SJCRH30 (cell line): ENCODE measurements at places on chromosomes 3 and 15. TPM values are rescaled to one million over a fixed set of nuclear protein-coding genes. Genes with fewer than 3 reads are reported as not detected.

The MITF gene
- total RNA-seq, result 2.2 TPM in 2 replicates

The TMEM45A gene
- 28.3 and 30.2 TPM in 2 replicates for total RNA-seq

The CD200 gene
- not detected in 2 replicates for total RNA-seq

The RHCG gene
- not detected in 2 replicates for total RNA-seq

DNA sequence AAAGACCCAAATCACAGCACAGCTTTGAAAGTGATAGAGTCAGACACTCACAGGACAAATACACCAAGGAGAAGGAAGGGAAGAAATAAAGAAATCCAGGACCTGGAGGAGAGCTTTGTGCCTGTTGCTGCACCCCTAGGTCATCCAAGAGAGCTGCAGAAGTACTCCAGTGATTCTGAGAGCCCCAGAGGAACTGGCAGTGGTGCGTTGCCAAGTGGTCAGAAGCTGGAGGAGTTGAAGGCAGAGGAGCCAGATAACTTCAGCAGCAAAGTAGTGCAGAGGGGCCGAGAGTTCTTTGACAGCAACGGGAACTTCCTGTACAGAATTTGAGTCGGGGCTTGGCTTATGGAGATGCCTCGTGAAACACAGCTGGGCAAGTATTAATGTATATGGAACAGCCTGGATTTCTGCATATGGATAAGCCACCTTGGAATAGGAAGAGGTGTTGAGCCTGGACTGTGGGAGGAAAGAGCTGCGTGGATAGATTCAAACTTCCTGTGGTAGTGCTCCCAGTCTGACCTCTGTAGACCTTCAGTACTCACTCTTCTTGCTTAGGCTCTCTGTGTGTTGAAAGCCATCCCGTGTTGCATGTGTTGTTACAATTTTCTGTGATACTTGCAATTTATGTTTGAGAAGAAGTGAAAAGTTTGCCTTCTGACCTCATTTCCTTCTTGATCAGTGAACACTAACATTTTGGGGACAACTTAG, 6.1 kb downstream of the NGRN start:
- DNase-seq, result no peak

- no peak for DNase-seq
These were observed 42.8 kb downstream of the CDCP1 start for GRCh38 chr3:45103334-45103733.

DNA sequence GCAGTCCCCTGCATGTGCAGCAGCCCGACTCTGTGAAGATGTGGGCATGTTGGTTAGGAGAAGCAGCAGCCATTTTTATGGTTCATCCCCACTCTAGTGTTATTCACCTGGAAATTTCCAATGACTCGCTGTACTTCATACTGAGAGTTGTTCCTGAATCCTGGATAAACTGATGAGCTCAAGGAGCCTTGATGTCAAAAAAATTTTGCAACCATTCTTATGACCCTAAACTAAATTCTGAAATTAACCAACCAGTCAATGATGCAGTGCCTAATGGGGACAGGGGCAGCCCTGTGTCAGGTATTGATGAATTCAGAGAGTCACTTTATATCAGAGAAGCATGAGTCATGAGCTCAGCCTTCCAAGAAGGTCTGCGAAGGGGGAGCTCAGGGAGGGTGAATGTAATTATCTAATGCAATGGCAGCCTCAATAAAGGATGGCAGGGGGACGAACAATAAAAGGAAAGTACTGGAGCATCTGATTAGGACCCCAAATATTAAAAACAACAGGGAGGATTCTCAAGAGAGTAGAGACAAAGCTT, 108.4 kb upstream of the VEPH1 start:
- no peak for DNase-seq

DNA sequence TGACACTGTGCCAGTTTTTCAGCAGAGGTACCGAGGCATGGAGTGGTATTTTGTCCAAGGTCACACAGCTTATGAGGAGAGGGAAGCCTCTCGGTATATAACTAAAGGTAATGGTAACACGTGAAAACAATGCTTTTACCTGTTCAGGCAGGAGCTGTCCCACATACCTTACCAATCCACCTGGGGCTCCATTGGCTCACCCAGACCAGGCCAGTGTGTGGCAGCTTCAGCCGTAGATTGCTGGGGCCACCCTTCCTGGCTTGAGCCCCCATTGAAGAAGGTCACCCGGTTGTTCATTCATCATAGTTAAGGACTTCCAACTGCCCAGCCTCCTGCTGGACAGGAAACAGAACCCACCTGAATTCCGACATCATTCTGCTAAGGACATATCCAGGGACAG, 9.2 kb upstream of the RPP14 start:
- no peak for DNase-seq

DNA sequence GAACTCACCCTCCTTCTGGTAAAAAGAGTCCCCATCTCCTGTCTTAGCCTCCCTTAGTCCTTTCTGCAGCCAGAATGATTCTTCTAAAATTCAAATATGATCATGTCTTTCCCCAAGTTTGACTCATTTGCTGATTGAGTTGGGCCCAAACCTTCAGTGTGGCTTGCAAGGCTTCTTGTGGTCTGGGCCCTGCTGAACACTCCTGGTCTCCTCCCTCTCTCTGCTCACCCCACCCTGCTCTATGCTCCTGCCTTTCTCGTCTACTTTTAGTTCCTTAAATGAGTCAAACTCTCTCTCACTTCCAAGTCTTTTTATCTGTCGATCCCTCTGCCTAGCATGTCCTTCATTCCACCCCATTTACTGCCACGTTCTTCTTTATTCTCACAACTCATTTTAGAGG, 72.6 kb downstream of the CCR1 start:
- no peak for DNase-seq

- DNase-seq, result no peak
These were observed 74.2 kb upstream of the FNDC3B start for GRCh38 chr3:171965067-171965712.

- no peak for DNase-seq
These were observed 36.2 kb upstream of the ACTL6A start for GRCh38 chr3:179526482-179526881.

- no peak for DNase-seq
These were observed 252.0 kb downstream of the UBE2E2 start for GRCh38 chr3:23455084-23455483.

- no peak for DNase-seq
These were observed 95.4 kb downstream of the FEZF2 start for GRCh38 chr3:62277986-62278385.

DNA sequence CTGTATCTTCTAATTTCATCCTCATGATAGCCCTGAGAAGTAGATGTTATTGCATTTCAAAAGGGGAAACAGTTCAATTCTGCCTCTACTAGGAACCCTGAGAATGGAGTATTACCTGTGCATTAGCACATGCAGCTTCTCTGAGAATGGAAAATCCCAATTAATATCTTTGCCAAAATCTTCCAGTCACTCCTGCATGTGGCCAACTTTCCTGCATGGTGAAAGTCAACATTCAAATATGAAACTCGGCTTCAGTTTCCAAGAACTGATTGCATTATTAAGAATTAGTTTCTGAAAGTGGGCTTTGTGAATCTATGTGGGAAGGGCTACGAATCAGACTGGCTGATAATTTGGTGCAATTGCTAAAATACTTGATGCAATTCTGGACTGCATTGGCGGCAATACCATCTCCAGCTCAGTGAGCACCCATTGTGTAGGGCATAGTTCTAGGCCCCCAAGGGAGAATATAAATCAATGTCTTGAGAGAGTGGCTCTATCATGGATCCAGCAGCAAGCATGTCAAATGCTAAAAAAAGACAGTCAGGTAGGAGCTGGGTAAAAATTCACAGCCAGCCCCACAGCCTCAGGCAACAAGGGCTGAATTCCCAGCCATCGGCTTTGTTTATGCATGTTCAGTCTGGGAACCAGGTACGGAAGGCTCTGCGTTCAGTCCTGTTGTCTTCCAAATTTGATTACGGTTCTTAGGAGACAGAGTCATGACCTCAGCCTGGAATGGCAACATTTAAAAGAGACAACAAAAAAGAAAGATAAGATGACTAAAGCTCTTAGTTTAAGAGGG, 18.8 kb upstream of the BCL6 start:
- DNase-seq, result no peak

DNA sequence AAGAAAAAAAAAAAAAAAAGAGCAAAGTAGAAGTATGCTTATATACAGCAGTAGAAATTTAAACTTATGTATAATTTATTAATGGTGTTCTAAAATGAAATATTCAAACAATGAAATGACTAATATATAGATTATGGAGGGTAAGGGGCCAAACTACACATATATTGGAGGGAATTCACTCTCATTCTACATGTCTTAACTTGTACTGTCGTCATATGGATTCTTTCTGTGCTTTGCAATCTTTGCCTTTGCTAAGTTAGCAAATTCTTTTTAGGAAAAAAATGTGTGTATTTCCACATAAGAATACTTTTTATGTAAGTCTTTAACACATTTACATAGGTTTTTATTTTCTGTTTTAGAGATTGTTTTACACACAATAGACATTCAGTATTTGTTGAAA, 118.9 kb upstream of the MBNL1 start:
- no peak for DNase-seq

DNA sequence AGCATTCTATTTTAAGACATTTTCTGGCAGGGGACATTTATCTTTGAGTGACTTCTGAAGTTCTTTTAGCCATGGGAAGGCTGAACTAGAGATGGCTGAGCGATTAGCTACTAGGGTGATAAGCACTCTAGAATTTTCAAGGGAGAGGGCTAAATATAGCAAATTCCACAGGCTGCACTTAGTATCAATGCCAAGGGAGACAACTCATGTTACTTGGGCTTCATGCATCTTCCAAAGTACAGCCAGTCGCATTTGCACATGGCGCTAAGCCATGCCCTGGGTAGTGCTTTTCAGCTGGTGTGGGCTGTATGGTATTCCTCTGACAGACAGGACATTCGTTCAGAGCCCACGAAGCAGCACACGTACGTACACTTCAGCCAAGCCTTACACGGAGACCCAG, 69.6 kb downstream of the RYR3 start:
- DNase-seq, result no peak
